ENCODE measurements at places on chromosomes 4 and X.

GRCh38 chr4:34492414-34492813 lies 1751.9 kb downstream of the ARAP2 start:
- no peak for DNase-seq

DNA sequence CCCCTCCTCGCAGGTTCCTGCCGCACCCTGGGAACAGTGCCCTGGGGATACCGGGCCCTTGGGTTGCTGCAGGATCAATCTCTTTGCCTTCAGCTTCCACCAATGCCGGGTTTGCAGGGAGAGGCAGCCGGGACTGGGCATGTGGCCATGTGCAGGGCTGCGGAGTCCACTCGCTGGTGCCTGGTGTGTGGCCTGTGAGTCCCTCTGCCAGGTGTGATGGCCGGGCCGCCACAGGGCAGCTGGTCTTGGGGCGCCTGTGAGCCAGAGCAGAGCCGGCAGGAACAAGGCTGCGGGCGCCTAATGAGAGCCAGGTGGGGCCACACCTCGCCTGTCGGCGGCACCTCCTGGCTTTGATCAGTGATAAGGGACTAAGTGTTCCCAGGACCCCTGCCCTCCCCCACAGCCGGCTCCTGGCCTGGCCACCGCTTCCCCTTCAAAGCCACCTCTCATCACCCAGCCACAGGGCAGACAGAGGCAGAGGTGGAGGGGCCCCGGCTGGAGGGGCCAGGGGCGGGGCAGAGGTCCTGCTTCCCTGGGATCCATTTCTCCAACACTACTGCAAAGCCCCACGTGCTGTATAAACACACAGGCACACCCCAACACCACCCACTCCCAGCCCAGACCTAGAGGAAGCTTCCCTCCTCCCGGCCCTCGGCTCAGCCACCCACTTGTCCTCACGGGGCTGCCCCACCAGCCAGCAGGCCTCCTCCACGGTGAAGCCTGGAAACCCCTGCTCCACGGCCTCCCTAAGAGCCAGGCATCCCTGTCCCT lies 132.7 kb downstream of the CPZ start:
- DNase-seq = no peak

GRCh38 chrX:115592997-115593734 lies 32.2 kb downstream of the PLS3 start:
- no peak for DNase-seq

- DNase-seq = no peak
These were observed 252.4 kb upstream of the CPEB2 start for GRCh38 chr4:14749910-14750309.

- DNase-seq = no peak
These were observed 89.5 kb downstream of the BMP3 start for GRCh38 chr4:81120055-81120454.

- DNase-seq = no peak
These were observed 16.0 kb downstream of the AMELX start for GRCh38 chrX:11309220-11309619.

DNA sequence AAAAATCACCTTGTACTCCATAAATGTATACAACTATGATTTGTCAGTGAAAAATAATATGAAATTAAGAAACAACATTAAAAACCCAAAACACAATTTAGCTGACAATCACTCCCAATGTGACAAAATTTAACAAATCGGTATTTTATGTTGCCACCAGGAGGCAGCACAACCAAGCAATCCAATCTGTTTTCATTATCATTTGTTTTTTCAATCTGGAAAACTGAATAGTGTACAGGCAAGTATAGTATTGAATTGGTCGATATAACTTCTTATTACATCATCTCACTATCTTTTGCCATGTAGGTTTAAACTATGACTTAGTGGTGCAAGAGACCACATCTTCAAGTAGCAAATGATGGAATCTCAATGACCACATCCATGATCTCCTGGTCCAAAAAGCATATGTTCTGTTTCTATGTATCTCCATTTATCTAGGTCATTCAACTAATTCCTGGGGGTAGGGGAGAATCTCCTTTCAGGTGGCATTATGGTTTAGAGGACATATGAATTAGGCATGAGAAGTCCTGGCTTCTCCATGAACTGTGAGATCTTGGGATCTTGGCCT lies 112.9 kb upstream of the AGA start:
- no peak for DNase-seq

DNA sequence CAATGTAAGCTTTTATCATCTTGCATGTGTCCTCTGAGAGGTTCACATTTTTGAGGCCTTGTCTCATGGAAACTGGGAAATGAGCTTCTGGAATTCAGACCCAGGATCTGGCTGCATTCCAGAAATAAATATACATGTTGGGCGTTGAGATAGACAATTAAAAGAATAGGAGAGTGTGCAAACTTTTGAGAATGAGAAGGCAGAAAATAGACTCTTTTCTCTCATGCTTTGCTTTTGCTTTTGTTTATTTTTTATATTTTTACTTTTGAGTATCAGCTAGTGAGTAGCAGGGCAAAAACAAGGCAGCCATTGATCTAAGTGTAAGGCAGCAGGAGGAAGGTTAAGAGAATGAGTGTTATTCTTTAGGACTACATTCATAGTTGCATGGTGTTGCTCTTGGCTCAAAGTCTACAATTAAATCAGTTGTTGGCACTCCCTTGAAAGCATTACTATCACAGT lies 12.4 kb downstream of the SHROOM3 start:
- DNase-seq = no peak

GRCh38 chrX:47093248-47093647 lies 15.0 kb downstream of the RGN start:
- DNase-seq = no peak
